B cell (primary cell): ENCODE measurements at places on chromosomes 11 and 22.

GRCh38 chr11:17954395-17955252 is 58.2 kb downstream of the SERGEF start:
- no peaks in the 10 kb centered on the region for H3K4me1 ChIP-seq
- H3K4me3 ChIP-seq: no peak overlapping the region
- peaks cover 80% of the 10 kb centered on the region for H3K36me3 ChIP-seq
- no peak overlapping the region for H3K27ac ChIP-seq

GRCh38 chr11:45455536-45455935 is 169.4 kb upstream of the SYT13 start:
- no peaks in the 10 kb centered on the region for H3K36me3 ChIP-seq
- H3K4me1 ChIP-seq: no peaks in the 10 kb centered on the region
- no peak overlapping the region for H3K4me3 ChIP-seq
- H3K27ac ChIP-seq: no peak overlapping the region
- H3K27me3 ChIP-seq: no peaks in the 10 kb centered on the region
- DNase-seq: no peak

- H3K27ac ChIP-seq: no peak overlapping the region
- H3K4me1 ChIP-seq: no peaks in the 10 kb centered on the region
Measured at GRCh38 chr11:66987158-66987620, 12.1 kb downstream of the C11orf86 start.

- DNase-seq: no peak
- no peak overlapping the region for H3K4me3 ChIP-seq
- no peaks in the 10 kb centered on the region for H3K36me3 ChIP-seq
- H3K4me1 ChIP-seq: no peaks in the 10 kb centered on the region
Measured at GRCh38 chr11:72511393-72512047, 77.2 kb upstream of the CLPB start.

DNA sequence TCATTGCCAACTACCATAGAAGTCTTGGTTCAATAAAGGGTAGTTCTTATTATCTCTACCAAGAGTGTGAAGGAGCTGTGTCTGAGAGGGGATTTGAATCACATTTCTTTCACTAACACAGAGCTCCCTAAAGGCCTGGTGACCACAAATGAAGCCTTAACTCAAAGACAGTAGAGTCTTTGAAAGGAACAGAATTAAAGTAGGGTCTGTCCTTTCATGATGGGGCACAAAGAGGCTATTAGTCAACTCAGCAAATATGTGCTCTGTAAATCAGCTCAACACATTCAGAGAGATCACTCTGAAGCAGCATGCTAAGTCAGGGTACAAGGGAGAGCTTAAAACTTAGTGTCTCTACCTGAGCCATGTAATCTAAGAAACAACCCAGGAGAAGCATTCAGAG is 212.4 kb upstream of the SYN3 start:
- peak; percentile 15 for DNase-seq
- peak overlapping the region; percentile 91 for H3K27ac ChIP-seq
- no peaks in the 10 kb centered on the region for H3K36me3 ChIP-seq
- no peaks in the 10 kb centered on the region for H3K27me3 ChIP-seq

- no peaks in the 10 kb centered on the region for H3K36me3 ChIP-seq
- H3K4me1 ChIP-seq: no peaks in the 10 kb centered on the region
- DNase-seq: no peak
- no peak overlapping the region for H3K4me3 ChIP-seq
Measured at GRCh38 chr11:13291361-13291760, 13.8 kb downstream of the BMAL1 start.

- H3K27me3 ChIP-seq: no peaks in the 10 kb centered on the region
- H3K27ac ChIP-seq: no peak overlapping the region
- H3K4me3 ChIP-seq: no peak overlapping the region
- H3K36me3 ChIP-seq: no peaks in the 10 kb centered on the region
- no peak for DNase-seq
- H3K4me1 ChIP-seq: peaks cover 11% of the 10 kb centered on the region
Measured at GRCh38 chr11:128198216-128198772, 389.1 kb downstream of the ETS1 start.

DNA sequence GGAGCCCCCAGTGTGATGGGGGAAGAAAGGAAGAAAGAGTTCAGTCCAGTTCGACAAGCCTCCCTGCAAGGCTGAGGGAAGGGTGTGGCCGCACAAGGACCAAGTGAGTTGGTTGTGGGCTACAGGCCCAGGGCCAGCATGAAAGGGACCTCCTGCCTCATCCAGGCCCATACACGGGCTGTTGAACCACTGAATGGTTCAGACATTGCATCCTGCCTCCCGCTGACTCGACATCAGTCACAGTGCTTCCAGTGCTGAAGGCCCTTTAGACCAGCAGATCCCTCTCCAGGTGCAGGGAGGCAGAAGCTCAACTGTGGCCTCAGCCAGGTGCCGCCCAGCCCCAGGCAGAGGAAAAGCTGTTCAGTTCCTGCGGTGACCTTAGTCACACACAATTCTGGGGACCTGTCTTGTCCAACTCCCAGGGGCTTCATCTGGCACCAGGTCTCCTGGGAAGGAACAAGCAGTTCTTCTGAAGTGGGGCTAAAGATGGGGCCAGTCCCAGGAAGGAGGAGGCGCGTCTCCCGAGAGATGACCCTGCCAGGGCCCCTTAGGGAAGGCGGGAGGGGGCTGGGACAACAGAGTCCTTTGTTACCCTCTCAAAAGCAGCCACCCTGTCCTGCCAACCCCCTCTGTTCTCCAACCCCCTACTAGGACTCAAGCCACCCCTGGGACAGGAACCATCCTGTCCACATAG is 6.6 kb downstream of the ARRB1 start:
- no peak overlapping the region for H3K4me3 ChIP-seq
- no peaks in the 10 kb centered on the region for H3K27me3 ChIP-seq
- no peak for DNase-seq
- no peaks in the 10 kb centered on the region for H3K36me3 ChIP-seq
- H3K27ac ChIP-seq: no peak overlapping the region

DNA sequence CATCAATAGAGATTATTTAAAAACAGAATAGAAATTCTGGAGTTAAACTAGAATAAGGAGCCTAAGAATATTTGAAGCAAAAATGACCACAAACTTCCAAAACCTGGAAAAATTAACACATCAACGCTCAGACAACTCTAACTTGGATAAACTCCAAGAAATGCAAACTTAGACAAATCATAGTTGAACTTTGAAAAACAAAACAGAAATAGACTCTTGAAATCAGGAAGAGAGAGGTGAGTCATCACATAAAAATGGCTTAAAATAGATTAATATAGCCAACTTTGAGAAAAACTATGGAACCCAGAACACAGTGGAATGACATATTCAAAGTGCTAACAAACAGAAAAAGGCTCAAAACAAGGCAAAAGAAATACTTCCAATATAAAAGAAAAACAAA is 974.2 kb downstream of the JRKL start:
- H3K27ac ChIP-seq: no peak overlapping the region
- H3K27me3 ChIP-seq: no peaks in the 10 kb centered on the region
- H3K4me1 ChIP-seq: no peaks in the 10 kb centered on the region
- no peak overlapping the region for H3K4me3 ChIP-seq
- DNase-seq: no peak

DNA sequence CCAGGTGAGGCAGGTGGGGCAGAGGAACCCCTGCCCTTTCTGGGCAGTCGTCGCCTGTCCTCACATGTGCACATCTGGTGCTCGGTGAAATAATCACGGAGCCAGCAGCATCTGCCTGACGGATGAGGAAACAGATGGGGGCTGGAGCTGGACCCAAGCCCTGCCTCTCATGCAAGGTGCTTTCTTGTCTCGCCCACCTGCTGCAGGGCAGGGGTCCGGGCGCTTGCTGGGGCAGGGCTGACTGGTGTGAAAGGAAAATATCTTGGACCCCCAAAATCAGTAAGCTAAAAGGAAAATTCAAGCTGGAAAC is 3.3 kb downstream of the ALDH3B2 start:
- H3K27me3 ChIP-seq: no peaks in the 10 kb centered on the region
- H3K36me3 ChIP-seq: no peaks in the 10 kb centered on the region
- no peak overlapping the region for H3K27ac ChIP-seq
- H3K4me1 ChIP-seq: peaks cover 34% of the 10 kb centered on the region

GRCh38 chr11:12963792-12964536 is 45.2 kb upstream of the RASSF10 start:
- H3K27me3 ChIP-seq: no peaks in the 10 kb centered on the region
- no peak overlapping the region for H3K4me3 ChIP-seq
- no peak overlapping the region for H3K27ac ChIP-seq
- peak; percentile 56 for DNase-seq

GRCh38 chr11:96314326-96315020 is 28.5 kb downstream of the MAML2 start:
- no peaks in the 10 kb centered on the region for H3K27me3 ChIP-seq
- H3K36me3 ChIP-seq: peaks cover 2% of the 10 kb centered on the region
- no peak overlapping the region for H3K4me3 ChIP-seq

DNA sequence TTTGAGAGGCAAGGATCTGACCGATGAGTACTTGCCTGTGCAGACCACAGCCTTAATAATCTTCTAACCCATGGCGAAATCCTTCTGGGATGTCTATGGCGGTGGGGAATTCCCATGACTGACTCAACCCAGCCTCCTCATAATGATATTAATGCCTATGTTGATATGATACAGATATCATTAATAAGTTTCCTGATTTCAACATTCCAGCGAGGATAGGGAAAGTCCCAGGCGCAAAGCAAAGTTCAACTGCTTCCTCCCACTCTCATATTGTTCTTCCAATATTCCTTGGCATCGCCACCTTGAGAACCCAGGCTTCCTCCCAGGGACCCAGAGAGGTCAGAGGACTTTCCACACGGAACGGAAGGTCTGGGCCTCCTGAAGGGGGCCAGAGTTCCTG is 110.3 kb upstream of the TMEM45B start:
- H3K27me3 ChIP-seq: no peaks in the 10 kb centered on the region
- H3K4me1 ChIP-seq: no peaks in the 10 kb centered on the region
- H3K27ac ChIP-seq: no peak overlapping the region

GRCh38 chr22:20807315-20807752 is 33.4 kb downstream of the SERPIND1 start:
- H3K27me3 ChIP-seq: no peaks in the 10 kb centered on the region
- H3K36me3 ChIP-seq: no peaks in the 10 kb centered on the region
- no peak for DNase-seq
- no peak overlapping the region for H3K4me3 ChIP-seq
- H3K27ac ChIP-seq: no peak overlapping the region

GRCh38 chr11:83024270-83024854 is 47.3 kb downstream of the RAB30 start:
- H3K36me3 ChIP-seq: peaks cover 24% of the 10 kb centered on the region
- H3K4me1 ChIP-seq: peaks cover 61% of the 10 kb centered on the region
- no peak for DNase-seq
- H3K27ac ChIP-seq: no peak overlapping the region
- H3K4me3 ChIP-seq: no peak overlapping the region
- H3K27me3 ChIP-seq: no peaks in the 10 kb centered on the region
